ENCODE measurements at places on chromosomes 12 and 14.

DNA sequence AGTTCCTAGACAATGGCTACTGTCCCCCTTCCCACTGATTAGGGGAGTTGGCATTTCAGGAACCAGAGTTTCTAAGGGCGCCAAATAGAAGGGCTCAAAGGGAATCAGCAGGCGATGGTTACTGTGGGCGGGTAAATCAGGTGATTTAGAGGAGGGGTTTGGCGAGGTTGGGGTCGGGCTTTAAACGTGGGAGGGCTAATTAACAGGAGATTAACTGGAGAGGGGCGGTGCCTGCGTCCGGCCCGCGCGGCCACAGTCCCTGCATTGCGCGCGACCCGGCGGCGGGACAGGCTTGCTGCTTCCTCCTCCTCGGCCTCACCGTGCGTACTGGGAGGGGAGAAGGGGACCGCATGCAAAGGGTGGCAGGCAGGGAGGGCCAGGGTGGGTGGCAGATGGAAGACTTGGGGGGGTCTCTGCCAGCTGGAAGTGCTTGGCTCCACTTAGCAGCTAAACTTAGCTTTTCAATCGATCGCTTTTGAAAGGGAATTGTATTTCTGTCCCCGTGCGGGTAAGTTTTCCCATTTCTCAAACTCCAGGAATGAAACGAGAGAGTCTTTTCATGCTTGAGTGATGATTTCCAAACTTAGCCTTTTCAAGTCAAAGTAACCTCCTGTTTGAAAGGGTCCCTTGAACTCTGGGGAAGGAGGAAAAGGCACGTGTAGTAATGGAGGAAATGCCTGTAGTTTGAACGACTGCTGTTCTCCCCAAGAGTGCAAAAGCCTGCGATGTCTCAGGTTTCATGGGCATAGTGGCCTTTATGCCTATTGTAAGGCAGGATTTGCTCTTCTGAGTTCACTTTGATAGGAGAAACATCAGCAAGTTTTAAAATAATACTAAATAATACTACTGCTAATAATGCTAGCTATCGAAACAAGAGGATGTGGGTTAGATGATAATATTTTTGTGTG, at the start of gene MGST1:
Gene MGST1 (plus strand): TSS at position 255 of the 908 bp plus-strand sequence. CDS start 6,608 bp downstream, outside the sequence.
- no peak for DNase-seq

DNA sequence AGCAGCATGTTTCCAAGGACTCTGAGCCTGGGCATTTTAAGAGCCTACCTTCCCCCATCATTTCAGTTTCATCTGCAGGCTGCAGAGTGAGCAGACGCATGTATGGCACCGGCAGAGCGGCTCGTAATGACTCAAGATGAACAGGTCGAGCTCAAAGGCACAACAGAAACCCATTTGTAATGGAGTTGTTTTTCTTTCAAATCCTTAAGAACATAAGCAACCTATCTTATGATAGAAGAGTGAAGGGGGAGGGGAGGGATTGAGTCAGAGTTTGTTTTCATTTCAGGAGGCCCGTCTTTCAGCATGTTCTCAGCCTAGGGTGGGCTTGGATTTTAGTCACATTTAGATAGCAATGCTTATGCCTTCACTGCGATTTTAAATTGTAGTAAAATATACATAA, 54.9 kb upstream of the CISTR start:
- no peak for DNase-seq

DNA sequence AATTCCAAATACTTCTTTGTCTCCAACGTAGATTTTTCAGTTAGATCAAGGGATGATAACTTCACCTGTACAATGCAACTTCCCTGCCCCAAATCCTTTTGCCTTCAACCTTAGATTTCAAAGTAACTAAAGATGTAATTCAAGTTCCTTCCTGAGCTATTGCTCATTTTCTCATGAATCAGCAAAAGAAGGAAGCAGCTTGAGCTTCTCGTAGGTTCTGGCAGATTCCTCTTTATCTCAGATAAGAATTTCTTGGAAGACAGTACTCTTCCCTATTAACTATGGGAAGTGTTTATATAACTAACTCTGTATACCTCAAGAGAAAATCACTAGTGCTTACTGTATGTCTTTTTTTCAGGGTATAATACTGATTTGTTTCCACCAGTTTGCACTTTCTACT, 203.8 kb downstream of the RASSF9 start:
- DNase-seq, result no peak

GRCh38 chr12:97503073-97503855, 40.7 kb downstream of the RMST start:
- no peak for DNase-seq

- DNase-seq, result no peak
Measured at GRCh38 chr12:94265966-94266745, 117.8 kb downstream of the PLXNC1 start.
